Stimulated activated CD4-positive, alpha-beta T cell treated with anti-CD3 and anti-CD28 coated beads, Interleukin-12 subunit alpha, Interleukin-12 subunit beta, amount 100 ng/mL, for 48 hours (primary cell): ENCODE measurements at places on chromosomes 1 and 21.
A peak's percentile ranks its signal among the peaks of the same experiment; 100 is the strongest.

DNA sequence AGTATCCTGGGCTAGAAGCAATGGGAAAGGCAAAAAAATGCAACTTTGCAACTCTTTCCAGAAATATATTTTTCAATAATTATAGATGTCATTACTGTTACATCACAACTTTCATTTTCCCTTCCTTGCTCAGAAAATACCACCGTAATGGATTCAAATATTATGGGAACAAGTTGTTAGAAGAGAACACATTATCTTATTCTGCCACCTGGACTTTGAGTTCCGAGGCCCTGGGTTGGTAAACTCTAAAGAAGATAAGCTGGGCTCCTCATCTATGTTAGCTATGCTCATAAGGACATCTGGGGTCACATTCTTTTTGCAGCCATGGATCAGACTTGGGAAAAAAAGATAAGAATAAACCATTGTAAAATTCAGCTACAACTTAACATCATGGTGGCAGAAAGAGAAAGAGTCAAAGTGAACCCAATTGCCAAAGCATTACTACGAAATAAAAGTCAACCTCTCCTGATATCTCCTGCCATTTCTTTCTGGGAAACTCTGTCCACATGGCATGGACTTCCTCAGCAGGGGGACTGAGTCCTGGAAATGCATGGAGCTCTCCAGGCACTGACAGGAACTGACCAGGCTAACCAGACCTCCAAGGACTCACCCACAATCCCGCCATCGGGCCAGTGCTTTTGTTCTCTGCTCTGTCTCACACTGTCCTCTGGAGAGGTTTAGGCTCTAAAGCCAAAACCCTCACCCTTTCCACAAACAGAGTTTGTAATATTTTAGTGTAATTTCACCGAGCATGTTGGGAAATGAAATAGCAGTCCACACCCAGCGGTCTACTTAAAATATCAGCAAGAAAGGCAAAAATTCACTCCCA, 499.1 kb upstream of the RUNX1 start:
- DNase-seq = no peak

- no peak for DNase-seq
These were observed 49.1 kb upstream of the CR2 start for GRCh38 chr1:207404849-207405525.

DNA sequence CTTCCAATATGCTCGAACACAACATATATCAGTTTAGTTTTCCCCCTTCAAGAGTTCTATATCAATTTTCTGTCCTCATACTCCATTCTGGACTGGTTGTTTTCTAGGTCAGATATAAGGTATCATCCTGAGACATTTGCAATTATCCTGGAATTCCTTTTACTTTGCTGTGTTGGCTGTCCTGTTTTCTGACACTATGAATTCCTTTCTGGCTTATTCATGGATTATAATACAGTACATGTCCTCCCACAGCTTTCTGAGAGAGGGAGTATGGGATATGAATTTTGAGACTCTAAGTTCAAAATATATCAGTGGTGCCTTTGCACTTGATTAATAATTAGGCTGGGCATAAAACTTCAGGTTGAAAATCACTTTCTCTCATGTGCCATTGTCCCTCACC, 11.9 kb downstream of the PHTF1 start:
- no peak for DNase-seq

DNA sequence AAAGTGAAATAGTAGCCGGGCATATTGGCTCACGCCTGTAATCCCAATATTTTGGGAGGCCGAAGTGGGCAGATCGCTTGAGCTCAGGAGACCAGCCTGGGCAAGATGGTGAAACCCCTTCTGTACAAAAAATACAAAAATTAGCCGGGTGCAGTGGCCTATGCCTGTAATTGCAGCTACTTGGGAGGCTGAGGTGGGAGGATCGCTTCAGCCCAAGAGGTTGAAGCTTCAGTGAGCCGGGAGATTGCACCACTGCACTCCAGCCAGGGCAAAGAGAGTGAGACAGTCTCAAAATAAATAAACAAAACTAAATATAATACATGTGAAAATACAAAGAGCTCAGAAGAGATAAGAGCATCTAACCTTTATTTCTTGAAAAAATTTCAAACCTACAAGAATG, 2.3 kb upstream of the MSTO1 start:
- DNase-seq = no peak

DNA sequence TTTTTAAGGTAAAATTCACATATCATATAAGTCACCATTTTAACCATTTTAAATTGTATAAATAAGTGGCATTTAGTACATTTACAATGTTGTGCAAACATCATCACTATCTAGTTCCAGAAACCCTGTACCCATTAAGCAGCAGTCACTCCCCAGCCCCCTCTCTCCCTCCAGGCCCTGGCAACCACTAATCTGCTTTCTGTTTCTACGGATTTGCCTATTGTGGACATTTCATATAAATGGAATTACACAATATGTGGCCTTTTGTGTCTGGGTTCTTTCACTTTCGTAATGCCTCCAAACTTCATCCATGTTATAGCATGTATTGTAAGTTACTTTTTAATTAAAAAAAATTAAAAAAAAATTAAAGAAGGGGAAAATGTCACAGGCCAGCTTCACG, 58.0 kb upstream of the RAB3GAP2 start:
- no peak for DNase-seq

- DNase-seq = peak; percentile 53
These were observed 122.2 kb downstream of the KCNN3 start for GRCh38 chr1:154747740-154748404.

DNA sequence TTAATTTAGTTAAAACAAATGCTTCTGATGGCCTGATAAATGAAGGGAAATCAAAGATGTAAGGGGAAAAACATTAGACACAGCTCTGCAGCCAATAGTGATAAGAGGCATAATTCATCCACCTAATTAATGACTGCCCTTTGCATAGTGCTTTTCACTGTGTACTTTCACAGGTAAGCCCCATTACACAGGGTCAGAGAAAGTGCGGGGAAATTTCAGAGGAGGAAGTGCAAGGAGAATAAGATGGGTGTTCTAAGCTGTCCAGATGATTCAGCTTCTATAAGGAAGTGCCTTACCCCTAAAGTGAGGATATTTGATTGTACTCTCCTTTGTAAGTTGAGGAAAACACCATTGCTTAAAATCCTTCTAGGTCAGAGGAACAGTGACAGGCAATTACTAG, 88.0 kb downstream of the NR5A2 start:
- no peak for DNase-seq

DNA sequence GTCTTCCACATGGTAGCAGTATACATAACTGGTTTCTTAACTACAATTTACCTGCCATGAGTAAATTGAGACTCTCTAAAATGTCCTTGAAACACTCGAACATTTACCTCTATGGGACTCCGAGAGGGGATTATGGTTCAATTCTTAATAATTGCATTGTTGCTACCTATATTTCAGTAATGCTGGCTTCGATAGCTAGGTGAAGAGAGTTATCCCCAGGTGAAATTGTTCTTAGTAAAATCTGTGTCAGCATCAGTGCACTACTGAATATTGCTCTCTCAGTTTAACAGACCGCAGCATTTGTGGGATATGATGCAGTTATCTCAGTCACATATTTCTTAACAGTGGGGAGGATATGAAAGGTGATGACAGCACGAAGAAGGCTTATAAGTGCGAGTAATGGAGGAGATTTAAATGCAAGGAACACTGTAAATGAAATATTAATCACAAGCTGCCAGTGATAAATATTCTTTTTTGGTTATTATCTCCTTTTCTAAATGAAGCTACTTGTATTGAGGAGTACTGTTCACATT, 801.9 kb downstream of the BRINP3 start:
- DNase-seq = no peak

DNA sequence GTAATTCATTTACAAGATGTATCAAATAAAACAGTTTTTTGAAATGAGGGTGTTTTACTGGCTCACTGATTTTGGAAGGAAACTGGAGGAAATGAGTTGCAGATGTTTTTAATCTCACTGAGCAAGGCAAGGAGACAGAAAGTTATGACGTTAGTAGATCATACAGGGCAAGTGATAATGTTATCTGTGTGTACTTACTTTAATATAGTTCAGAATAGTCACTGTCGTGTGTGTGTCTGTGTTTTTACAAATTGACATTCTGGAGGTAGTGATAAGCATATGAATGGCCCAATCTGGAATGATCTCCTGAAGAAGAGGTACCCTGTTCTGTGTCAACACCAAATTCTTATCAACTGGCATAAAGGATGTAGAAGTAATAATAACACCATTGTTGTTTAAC, 1.9 kb upstream of the GBP4 start:
- no peak for DNase-seq

DNA sequence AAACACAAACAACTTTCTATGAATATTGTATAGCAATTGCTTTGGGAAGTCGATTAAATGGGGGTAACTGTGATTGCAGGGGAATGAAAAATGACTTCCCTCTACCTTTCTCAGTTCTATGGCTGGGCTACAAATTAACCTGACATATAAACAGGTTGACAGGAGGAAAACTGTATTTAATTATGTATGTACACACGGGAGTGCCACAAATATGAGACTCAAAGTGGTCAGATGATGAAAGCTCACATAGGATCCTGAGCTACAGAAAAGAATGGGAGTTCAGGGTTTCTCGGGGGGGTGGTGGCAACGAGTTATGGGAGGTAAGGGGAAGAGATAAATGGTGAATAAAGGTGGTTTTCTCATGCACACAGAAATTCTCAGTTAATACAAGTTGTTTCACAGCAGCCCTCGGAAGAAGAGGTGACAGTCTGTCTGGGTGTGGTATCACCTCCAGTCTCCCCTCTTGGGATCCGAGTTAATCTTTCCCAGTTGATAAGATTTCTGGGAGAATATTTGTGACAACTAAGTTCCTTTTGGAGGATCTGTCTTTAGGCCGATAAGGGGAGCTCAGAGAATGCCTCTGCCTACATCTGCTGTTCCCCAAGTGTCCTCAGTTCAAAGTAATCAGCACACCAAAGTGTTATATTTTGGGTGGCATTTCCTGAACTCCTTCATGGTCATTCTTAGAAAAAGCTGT, 26.3 kb downstream of the GADD45A start:
- no peak for DNase-seq

DNA sequence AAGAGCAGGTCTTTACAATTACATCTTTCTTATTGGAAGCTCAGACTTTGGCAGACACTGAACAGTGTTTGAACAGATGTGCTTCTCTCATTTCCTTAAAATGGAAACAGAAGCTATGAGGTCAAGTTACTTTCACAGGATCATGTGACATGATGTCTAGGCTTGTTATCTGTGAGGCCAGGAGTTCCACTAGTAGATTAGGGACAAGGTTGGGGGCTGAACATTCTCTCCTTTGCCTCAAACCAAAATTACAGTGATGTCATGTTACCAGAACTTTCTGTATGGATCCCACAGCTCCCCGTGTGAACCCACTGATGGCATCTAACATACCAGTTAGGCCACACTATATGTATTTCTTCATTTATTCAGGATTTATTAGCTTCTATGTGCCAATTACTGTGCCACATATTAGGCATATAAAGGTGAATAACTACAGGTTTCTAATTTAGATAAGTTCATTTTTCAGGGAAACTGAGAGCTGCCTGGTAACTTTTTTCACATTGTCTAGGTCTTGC, 6.0 kb downstream of the DYNLT5 start:
- DNase-seq = no peak

DNA sequence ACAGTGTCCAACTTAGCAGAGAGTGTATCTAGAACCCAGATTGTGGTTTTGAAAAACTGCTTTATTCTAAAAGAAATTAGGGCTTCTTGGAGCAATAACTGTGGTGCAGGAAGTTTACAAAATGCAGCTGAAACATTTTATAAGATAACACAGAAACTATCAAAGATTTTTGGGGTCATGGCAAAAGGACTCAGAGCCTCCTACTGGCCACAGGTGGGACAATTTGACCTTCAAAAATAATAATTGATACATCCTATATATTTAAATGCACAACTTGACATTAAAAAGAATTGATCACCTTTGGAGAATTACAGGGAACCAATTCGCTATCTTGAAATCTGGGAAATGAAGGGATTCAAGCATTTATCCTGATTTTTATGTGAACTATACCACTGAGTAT, 235.2 kb downstream of the RPS6KC1 start:
- no peak for DNase-seq

DNA sequence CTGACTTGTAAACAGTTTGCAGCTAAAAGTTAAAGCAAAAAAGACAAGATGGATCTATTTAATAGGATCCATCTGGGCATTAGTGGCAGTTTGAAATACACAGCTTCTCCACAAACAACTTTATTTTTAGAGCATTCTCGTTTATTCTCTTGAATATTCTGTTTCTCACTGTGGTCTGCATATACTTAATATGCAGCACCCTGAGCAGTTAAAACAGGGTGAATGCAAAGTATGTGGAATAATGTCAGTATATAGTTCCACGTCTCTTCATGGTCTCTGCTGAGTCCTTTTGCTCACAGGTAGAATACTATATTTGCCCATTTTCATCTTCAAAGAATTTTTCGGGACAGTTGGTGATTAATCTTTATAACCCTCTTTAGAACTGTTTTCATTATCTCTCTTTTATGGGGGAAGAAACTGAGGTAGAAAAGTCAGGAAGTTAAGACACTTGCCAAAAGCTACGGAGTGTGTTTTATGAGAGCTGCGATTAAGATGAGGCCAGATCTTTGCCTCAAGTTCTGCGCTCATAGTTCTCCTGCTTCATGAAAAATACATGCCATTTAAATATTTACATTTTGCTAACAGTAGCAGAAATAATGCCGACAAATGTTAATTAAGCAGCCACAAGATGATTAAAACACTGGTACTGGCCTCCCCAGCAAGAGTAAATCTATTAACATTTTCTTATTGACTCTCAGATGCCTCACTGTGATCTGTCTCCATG, 115.6 kb downstream of the PTBP2 start:
- no peak for DNase-seq

GRCh38 chr1:232904566-232904965, 45.8 kb upstream of the NTPCR start:
- no peak for DNase-seq

DNA sequence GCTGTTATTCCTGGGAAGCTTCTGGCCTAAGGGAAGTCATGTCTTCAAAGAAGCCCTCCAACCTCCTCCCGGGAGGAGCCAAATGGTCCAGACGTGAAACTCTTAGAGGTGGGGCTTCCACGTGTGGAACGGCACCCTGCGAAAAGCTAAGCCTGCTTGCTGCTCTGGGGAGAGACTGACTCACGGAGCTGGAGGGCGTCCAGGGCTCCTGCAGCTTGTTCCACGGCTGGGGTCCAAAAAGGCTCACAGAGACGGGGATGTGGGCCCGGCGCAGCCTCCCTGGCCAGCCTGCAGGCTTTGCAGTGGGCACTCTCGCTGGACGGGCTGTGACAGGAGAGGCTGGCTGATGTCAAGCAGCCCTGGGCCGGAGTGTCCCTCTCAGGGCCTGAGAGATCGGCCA, 105.1 kb downstream of the COLGALT2 start:
- no peak for DNase-seq

- DNase-seq = no peak
These were observed 124.2 kb upstream of the ZBTB40 start for GRCh38 chr1:22327411-22327810.
